Stomach (tissue), 19 donors: ENCODE measurements at places on chromosomes 6 and 20.
A peak's percentile ranks its signal among the peaks of the same experiment; 100 is the strongest.

- no peaks in the 10 kb centered on the region for H3K27me3 ChIP-seq
- no peak overlapping the region for H3K4me3 ChIP-seq
- no peaks in the 10 kb centered on the region for H3K4me1 ChIP-seq
- DNase-seq, result no peak
- no peak overlapping the region for H3K27ac ChIP-seq
Measured at GRCh38 chr6:157330831-157331230, 7.5 kb upstream of the TMEM242 start.

GRCh38 chr20:11059659-11060058 lies 385.9 kb upstream of the JAG1 start:
- no peaks in the 10 kb centered on the region for H3K4me1 ChIP-seq
- DNase-seq, result no peak
- H3K27me3 ChIP-seq, result no peaks in the 10 kb centered on the region
- H3K27ac ChIP-seq, result no peak overlapping the region

DNA sequence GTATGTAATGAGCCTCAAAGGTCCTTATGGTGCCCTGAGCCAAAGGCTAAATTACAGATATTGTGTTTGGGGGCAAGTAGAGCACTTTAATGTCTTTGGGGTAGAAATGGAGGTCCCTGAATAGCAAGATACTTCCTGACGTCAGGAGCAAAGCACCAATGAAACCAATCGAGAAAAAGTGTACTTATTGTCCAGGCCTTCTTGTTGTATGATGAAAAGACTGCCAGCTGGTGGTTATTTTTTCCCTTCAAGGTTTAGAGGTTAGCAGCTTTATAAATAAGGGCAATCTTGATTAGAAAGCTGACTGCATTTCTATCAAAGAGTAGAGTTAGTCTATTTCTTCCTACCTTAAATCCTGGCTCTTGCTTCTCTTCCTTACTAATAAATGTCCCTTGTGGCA lies 76.1 kb upstream of the HSF2 start:
- peaks cover 5% of the 10 kb centered on the region for H3K4me1 ChIP-seq
- H3K27me3 ChIP-seq, result no peaks in the 10 kb centered on the region
- peak overlapping the region; percentile 44 for H3K4me3 ChIP-seq

DNA sequence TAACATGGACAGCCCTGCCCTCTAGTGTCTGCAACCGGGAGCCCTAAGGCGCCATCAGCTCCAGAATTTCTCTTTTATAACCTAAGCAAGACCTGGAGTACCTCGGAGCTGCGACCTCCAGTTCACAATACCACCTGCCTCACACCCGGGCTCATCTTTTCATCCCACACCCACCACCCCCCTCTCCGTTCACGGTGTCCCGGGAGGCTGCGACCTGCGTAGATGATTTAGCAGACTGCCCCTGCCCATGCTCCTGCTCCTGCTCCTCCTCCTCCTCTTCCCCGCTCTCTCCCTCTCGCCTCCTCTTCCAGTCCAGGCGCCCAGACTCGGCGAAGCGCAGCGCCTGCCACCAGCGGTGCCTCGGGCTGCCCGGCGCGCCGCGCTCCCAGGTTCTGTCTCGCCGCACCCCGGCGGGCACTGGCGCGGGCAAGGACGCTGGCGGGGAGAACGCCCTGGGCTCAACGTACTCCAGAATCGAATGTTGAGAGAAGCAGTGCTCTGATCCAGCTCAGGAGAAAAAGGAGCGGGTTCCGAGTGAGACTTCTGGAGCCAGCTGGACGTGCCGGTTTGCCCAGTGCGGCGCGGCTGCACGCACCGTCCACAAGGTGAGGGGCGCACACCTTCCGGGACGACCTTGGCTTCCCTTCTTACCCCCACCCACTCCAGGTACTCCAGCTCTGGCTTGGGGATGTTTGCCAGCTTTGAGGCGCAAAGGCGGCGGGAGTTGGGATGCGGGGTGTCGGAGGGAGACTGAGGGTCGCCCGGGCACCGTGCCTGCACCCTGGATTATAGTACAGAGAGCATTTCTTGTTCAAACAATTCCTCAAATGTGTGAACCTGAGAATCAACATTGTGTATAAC lies at the start of gene HTR1E:
Gene HTR1E (plus strand): TSS at position 310 of the 861 bp plus-strand sequence. CDS start 77,807 bp downstream, outside the sequence.
- H3K27me3 ChIP-seq, result peaks cover 13% of the 10 kb centered on the region
- peak; percentile 81 for DNase-seq
- peaks cover 24% of the 10 kb centered on the region for H3K4me1 ChIP-seq
- H3K4me3 ChIP-seq, result peak within 1 kb of the TSS; percentile 46

- DNase-seq, result peak; percentile 31
- H3K27ac ChIP-seq, result no peak overlapping the region
- H3K4me3 ChIP-seq, result no peak overlapping the region
- H3K36me3 ChIP-seq, result no peaks in the 10 kb centered on the region
- H3K4me1 ChIP-seq, result no peaks in the 10 kb centered on the region
- peaks cover 31% of the 10 kb centered on the region for H3K27me3 ChIP-seq
Measured at GRCh38 chr20:32603046-32603726, 18.1 kb upstream of the NOL4L start.

DNA sequence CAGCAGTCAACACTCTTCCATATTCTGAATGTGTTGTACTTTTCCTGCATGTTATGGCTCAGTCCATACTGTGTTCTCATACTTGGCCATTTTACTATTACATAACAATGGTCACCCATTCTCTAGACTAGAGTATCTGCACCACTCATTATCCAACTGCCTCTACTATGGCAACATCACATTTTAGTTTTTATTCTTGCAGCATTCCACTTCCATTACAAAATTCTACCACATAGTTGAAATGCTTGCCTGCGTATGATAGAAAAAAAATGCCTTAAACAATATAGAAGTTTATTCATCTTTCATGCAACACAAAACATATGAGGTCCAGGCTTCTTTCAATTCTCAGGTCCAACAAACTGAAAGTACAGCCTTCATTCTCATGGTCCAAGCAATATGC lies 128.0 kb downstream of the TENT5A start:
- no peak overlapping the region for H3K27ac ChIP-seq
- no peak overlapping the region for H3K4me3 ChIP-seq
- H3K27me3 ChIP-seq, result no peaks in the 10 kb centered on the region
- DNase-seq, result no peak

DNA sequence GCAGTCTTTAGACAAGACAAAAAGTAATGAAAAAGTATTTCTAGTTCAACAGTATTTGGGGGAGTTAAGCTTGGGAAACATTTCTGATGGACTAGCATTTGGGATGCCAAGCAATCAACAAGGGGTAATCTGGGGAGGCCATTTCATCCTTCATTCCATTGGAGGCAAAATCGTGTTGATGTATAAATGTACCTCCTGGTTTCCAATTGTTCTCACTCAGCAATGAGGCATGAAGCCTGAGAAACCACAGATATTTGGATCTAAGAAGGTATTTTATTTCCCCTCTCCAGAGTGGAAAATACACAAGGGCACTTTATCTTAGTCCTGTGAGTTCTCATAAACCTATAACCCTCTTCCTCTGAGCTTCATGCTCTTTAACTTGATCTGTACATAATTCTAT lies 68.2 kb downstream of the TBX18 start:
- DNase-seq, result no peak
- no peak overlapping the region for H3K27ac ChIP-seq
- no peak overlapping the region for H3K4me3 ChIP-seq
- H3K36me3 ChIP-seq, result no peaks in the 10 kb centered on the region
- H3K4me1 ChIP-seq, result no peaks in the 10 kb centered on the region

DNA sequence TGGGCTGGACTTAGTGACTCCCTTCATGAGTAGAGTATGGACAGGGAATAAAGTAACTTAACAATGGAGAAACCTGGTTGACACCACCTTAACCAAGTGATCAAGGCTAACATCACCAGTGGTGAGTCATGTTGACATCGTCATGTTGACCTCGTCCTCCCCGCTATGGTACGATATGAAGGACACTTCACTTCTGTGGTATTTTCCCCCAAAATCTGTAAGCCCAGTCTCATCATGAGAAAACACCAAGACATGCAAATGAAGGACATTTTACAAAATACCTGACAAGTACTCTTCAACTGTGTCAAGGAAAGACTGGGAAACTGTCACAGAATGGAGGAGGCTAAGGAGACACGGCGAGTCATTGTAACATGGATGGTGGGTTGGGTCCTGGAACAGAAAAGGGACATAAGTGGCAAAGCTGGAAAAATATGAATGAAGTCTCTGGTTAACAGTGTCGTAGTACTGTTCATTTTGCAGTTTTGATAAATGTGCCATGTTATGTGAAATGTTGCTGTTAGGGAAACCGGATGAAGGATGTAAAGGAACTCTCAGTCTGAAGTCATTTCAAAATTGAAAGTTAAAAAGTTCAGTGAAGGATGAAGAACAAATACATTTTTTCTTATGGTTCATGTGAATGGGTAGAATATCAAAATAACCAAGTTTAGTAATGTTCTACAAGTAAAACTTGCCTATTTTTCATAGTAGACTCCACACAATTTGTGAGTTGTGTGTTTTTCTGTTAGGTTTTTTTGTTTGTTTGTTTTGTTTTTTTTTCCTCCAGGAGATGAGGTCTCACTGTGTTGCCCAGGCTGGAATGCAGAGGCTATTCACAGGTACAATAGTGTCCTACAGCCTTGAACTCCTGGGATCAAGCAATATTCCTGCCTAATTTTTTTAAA lies 247.5 kb downstream of the TMEM242 start:
- DNase-seq, result no peak
- no peak overlapping the region for H3K4me3 ChIP-seq
- H3K27me3 ChIP-seq, result no peaks in the 10 kb centered on the region
- H3K4me1 ChIP-seq, result peaks cover 50% of the 10 kb centered on the region

- no peak overlapping the region for H3K4me3 ChIP-seq
- H3K36me3 ChIP-seq, result no peaks in the 10 kb centered on the region
- H3K27me3 ChIP-seq, result no peaks in the 10 kb centered on the region
Measured at GRCh38 chr6:142879527-142879926, 65.4 kb downstream of the HIVEP2 start.

GRCh38 chr6:5462856-5463255 lies 201.5 kb downstream of the FARS2 start:
- H3K4me1 ChIP-seq, result peaks cover 3% of the 10 kb centered on the region
- no peaks in the 10 kb centered on the region for H3K27me3 ChIP-seq
- H3K4me3 ChIP-seq, result no peak overlapping the region
- no peak overlapping the region for H3K27ac ChIP-seq
- H3K36me3 ChIP-seq, result no peaks in the 10 kb centered on the region

DNA sequence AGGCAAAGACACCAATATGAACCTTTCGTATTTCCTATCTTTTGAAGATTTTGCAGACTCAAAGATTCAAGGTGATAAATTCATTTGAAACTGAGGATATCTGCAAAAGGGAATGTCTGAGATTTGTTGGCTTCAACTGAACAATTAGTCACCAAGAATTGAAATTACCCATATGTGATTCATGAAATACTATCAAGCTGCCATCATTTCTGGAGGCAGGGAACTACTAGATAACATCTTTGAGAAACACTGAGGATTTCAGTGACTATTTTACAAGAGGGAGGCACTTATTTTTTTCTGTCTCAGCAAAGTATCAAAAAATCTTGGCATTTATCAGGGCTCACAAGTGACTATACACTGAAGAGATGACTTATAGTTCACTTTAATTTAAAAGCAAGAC lies 39.8 kb upstream of the MMS22L start:
- H3K36me3 ChIP-seq, result no peaks in the 10 kb centered on the region
- no peak overlapping the region for H3K4me3 ChIP-seq
- no peak for DNase-seq
- no peaks in the 10 kb centered on the region for H3K4me1 ChIP-seq
- H3K27ac ChIP-seq, result no peak overlapping the region

DNA sequence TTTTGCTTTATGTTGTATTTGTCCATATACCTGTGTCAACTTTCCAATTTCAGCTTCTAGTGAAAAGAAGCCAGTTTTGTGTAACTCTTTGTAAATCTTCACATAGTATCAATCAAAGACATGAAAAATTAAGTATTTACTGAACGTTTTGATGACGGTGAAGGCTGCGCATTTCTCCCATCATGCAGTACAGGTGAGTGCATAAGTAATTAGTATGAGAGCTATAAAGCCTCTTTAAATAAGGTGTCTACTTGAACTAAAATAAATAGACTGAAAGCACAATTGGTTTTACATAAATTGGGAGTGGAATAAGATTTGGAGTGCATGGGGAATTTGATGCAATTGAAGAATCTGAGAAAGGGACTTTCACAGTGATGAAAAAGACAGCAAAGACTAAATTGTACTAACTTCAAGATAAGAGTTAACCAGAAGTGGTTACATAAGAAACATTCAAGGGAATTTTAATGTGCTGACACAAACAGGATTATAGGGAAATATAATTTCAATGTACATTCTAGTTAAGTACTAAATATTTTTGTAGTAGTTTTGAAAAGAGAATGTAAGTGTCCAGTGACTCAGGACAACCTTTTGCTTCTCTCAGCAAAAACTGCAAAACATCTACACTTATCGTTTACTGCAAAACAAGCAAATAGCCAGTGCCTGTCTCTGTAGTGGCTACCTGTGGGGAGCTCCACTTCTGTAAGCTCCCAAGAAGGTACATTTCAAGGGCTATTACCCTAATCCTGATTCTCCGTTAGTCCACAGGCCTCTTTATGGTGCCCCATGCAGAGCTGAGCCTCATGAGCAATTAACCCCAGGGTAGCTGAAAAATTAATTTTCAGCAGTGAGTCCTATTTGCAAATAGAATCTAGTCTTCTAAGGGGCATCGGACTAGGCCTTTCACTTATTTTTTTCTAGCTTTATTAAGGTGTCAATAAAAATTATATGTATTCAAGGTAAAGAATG lies 13.0 kb downstream of the TENT5A start:
- no peak for DNase-seq
- H3K4me3 ChIP-seq, result no peak overlapping the region
- no peaks in the 10 kb centered on the region for H3K27me3 ChIP-seq
- H3K36me3 ChIP-seq, result no peaks in the 10 kb centered on the region
- H3K4me1 ChIP-seq, result no peaks in the 10 kb centered on the region
- H3K27ac ChIP-seq, result no peak overlapping the region

DNA sequence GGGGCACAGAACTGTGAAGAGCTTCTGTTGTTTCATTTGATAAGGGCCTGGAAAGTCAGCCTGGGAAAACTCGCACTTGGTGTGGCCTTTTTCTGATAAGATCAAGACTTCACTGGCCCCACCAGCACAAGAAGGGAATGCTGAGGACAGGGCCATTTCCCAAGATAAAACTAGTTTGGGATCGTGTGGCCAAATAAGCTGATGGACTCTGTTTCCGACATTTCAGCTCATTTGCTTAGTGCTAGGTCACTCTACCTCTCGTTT lies 116.0 kb downstream of the CLIC5 start:
- H3K27ac ChIP-seq, result no peak overlapping the region
- H3K4me3 ChIP-seq, result no peak overlapping the region
- no peak for DNase-seq
- H3K27me3 ChIP-seq, result no peaks in the 10 kb centered on the region
- no peaks in the 10 kb centered on the region for H3K4me1 ChIP-seq

DNA sequence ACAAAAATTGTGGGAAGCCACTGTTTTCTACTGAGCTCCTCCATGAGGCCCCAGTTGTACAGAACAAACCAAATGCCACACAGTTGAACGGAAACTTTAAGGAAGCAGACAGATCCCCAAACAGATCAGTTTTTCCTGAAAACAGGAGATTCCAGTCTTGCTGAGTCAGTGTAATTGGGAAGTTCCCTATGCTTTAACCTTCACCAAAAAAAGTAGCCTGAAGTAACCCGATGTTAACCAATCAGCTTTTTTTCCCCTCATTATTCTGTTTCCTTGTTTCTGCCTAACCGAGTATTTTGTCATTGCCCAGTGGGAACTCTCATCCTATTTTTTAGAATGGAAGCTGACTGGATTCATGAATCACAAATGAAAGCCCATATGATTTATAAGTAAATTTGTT lies 36.7 kb downstream of the MARCKS start:
- H3K27me3 ChIP-seq, result no peaks in the 10 kb centered on the region
- H3K36me3 ChIP-seq, result no peaks in the 10 kb centered on the region
- H3K27ac ChIP-seq, result no peak overlapping the region
- H3K4me1 ChIP-seq, result no peaks in the 10 kb centered on the region
- no peak overlapping the region for H3K4me3 ChIP-seq
